ENCODE measurements at places on chromosomes 4 and X. TPM values are rescaled to one million over a fixed set of nuclear protein-coding genes. Genes with fewer than 3 reads are reported as not detected.

- peak; percentile 68 for DNase-seq
These were observed 80.9 kb downstream of the NKX6-1 start for GRCh38 chr4:84417997-84418709.

DNA sequence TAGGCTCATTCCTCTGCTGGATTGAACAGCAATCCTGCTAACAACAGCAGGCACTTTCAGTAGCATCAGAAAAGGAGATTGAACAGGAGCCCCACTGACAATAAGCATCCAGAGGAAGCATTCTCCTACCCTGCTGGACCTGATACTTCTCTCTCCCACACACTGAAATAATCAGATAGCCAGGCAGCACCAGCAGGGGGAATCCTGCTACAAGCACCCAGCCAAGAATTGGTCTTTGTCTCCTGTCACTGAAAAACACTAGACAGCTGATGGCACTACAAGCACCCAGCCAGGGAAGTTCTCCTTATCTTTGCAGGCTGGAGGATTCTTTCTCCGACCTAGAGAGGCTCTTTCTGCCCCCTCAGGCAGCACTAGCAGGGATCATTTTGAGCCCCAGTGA is 444.3 kb upstream of the GRIA3 start:
- no peak for DNase-seq

DNA sequence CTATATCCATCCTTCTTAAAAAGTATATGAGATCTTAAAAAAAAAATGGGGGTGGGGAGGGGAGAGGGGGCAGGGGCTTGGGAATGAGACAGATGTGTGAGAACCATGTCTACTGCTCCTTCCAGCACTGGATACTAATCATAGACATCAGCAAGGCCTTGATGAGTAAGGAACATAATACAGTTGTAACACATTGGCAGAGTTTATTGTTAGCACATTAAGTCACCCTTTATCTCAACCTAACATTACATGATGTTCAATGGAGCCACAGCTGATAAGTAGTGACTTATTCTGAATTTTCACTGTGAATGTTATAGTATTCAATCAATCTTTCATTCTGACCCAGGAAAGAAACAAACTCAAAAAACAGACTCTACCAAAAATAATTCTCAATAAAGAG is 47.3 kb upstream of the KCNE5 start:
- DNase-seq, result no peak

DNA sequence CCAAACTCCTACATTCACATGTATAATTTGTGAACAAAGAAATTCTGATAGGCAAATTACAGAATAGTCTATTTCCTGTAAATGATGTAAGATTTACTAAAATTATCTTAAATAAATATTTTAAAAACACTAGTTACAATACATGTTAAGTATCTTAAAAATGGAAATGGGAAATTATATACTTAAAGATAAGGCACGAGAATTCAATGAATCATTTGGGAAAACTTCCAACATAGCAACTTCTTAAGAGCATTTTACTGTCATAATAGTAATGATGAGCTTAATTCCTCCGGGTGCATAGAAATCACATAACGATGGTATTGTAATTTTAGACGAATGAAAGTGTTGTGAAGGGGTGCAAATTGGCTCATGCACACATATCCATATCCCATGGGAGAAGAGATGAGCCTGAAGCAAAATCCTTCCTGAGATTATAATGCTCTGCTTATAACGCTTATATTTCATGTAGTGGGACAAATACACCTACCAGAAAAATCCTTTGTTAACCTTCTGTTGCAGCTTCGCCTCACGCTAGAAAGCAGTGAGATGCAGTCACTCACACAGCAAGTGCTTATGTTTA is 873.5 kb downstream of the PDHA2 start:
- no peak for DNase-seq

DNA sequence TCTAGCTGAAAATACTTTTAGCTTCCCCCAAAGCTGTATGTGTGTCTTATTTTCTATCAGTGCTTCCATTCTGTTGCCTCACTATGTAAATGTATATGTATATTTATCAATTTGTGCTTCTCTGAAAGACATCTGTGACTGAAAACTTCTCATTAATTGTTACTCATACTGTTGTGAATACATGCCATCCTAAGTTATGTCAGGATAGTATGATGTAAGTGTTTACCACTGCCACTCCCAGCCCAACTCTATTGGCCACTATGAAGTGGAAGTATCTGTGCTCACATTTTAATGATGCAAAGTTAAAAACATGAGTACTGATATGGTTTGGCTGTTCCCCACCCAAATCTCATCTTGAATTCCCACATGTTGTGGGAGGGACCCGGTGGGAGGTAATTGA is 24.4 kb downstream of the GATB start:
- no peak for DNase-seq

DNA sequence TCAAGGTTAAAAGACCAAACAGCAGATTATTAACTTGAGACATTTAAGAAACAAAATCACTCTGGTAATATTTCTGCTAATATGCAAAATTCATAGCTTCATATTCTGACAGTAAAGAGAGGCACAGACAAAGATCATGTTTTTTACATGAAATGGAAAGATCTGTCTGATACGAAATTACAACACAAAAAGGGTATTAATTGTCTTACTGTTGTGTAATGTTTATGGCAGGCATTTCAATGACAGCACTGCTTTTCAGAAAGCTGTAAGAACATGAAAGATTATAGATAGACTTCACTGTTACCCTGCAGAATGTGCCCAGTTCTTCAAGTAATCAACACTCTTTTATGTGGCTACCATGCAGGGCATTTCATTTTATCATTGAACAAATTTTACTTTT is 15.4 kb downstream of the DCHS2 start:
- DNase-seq, result no peak

DNA sequence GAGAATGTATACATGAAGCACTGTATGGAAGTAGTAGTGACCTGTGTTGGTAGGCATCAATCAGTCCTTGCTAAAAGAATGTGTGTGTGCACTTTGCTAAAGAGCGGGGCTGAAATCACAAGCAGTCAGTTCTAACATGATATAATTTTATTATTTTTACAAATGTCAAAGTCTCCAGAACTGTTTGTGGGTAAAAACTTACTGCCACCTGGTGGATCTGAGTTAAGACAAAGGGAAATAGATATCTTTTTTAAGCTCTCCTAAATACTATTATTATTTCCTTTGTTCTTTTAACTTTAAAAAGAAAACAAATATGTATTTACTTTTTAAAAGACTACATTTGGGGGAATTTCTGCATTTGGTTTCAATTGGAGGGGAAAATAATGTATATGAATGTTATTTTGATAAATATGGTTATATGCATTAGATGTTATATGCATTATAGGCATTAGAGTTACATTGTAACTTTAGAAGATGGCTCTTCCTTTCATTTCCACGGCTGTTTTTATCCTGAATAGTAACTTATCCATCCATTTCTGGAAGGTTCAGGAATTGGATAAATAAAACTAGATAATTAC is 7.8 kb upstream of the CLOCK start:
- no peak for DNase-seq

DNA sequence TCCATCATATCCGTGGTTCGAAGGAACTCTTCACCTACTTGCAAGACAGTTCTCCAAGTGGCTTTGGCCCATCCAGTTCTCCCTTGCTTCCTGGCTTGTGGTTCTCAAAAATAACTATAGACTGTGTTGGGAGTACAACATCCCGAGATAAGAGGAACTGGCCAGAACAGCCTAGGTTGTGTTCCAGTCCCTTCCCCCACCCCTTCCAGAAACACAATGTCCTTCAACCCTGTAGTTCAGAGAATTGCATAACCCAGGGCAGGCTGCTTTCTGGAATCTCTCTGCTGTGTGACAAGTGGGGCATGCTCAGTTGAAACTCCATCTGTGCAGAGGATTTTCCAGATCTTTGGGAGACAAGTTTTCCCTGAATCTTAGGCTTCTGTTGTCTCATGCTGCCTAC is 206.5 kb downstream of the PCDH10 start:
- DNase-seq, result no peak

DNA sequence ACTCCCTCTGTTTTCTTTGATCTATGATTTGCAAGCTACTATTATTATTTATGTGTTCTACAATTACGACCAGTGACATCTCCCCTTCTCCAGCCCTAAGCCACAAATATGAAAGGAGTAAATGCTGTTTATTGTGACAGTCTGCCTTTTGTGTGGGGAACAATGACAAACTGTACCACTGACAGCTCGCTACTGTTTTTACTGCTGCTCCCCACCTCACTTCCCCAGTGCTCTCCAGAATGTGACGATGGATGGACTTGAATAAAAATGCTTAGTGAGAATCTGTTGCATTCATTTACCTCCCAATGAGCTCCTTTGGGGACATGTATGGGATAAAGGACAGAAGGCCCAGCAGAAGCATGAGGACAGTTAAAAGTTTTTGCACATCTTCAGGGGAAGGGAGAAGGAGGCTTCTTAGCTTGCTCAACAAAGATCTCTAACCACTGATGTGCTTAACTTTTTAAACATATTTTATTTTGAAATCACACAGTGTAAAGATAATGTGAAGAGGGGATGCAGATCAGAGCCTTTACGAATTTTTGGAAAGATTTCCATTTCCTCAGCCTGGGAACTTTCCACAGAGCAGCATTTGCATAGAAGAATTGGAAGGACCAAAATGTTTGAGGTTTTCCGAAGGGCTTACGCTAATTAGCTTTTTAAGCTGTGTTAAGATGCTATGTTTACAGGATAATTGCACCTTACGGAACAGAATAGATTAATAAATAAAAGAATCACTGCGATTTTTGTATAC is 485.1 kb upstream of the TENM3 start:
- no peak for DNase-seq

PTTG2 gene
- polyA plus RNA-seq, result not detected

GPM6B gene
- polyA plus RNA-seq, result 6.3 TPM

Data from kidney (tissue), 22 donors.